ENCODE measurements at places on chromosomes 3 and 15.

DNA sequence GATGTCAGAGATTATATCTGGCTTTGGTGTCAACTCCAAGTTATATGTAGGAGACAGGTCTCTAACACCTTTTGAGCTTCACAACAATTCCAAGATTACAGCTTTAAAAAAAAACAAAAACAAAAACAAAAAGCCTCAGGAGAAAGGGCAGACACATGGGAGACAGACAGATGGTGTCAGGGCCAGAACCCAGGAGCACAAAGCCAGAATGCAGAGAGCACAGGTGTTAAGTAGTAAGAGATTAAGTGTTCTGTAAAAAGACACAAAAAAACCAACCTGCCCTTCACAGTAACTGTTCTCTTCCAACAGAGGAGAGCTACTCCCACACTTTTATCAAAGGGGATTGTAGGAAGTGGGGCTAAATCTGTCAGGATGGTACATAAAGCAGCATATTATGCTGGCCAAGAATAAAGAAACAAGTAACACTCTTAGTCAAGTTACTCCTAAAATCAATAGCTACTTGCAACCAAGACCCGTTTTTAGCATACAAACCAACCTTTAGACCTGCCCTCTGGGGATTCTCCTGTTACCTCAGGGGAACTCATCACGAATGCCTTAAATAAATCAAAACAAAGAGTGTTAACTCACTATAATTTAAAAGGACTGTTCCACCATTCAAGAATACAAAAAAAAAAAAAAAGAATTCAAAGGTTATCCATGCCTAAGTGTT, 5.9 kb downstream of the CPEB1 start:
- no peak overlapping the region for H3K27ac ChIP-seq
- peaks cover 18% of the 10 kb centered on the region for H3K27me3 ChIP-seq
- no peak for DNase-seq

DNA sequence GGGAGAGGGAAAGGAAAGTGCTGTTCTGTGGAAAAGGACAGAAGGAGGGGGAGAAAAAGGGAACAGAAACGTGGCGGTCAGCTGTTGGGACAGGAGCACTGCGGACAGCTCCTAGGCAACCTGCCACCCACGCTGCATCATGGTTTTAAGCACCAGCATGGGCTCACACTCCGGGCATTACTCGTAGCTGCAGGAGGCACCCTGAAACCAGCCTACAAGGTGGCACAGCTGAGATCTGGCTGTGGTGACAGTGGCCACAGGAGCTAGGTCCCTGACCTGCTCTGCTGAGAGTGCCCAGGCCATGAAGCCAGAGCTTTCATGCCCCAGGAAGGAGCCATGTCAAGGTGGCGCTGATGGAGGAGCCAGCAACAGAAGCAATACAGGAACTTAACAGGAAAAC, 161.4 kb upstream of the ST8SIA2 start:
- no peak overlapping the region for H3K4me3 ChIP-seq
- H3K27me3 ChIP-seq, result no peaks in the 10 kb centered on the region
- no peak overlapping the region for H3K27ac ChIP-seq
- H3K4me1 ChIP-seq, result no peaks in the 10 kb centered on the region
- H3K36me3 ChIP-seq, result no peaks in the 10 kb centered on the region

GRCh38 chr15:87955284-87955909, 301.1 kb downstream of the NTRK3 start:
- H3K27me3 ChIP-seq, result no peaks in the 10 kb centered on the region
- no peak overlapping the region for H3K4me3 ChIP-seq
- no peak for DNase-seq
- no peaks in the 10 kb centered on the region for H3K4me1 ChIP-seq
- H3K27ac ChIP-seq, result no peak overlapping the region
- no peaks in the 10 kb centered on the region for H3K36me3 ChIP-seq

DNA sequence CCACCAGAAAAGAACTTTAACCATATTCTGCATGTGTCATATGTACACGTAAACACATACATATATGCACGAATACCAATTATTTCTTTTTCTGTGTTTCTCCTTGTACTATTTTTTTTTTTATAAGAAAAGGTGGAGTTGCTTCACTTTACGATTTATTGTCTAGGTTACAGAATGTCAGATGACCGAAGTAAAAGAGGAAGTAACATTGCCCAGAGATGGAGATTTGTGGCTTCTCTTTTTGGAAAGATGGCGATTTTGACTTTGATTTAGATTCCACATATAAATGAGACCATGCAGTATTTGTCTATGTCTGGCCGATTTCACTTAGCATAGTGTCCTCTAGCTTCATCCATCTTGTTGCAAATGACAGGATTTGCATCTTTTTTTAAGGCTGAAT, 293.1 kb downstream of the SV2B start:
- H3K4me1 ChIP-seq, result no peaks in the 10 kb centered on the region
- no peak overlapping the region for H3K27ac ChIP-seq
- DNase-seq, result no peak
- H3K36me3 ChIP-seq, result no peaks in the 10 kb centered on the region
- H3K27me3 ChIP-seq, result no peaks in the 10 kb centered on the region

DNA sequence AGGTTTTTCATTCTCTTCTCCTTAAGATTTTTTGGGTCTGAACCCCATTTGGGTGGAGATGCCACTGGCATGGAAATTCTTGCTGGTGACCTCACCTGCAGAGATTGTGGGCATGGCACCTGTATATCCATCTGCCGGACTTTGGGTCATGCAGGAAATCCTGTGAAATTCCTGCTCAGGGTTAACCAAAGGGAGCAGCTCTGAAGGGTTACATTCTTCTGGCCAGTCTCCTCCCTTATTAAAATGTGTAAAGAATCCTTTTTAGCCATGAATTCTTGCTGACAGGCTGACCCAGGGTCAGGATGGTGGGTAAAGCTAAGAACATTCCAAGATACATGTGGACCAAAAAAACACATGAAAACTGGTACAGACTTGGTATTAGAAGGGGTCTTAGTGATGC, 27.4 kb downstream of the ARHGEF26 start:
- no peaks in the 10 kb centered on the region for H3K4me1 ChIP-seq
- no peaks in the 10 kb centered on the region for H3K36me3 ChIP-seq
- no peak overlapping the region for H3K4me3 ChIP-seq
- DNase-seq, result no peak

DNA sequence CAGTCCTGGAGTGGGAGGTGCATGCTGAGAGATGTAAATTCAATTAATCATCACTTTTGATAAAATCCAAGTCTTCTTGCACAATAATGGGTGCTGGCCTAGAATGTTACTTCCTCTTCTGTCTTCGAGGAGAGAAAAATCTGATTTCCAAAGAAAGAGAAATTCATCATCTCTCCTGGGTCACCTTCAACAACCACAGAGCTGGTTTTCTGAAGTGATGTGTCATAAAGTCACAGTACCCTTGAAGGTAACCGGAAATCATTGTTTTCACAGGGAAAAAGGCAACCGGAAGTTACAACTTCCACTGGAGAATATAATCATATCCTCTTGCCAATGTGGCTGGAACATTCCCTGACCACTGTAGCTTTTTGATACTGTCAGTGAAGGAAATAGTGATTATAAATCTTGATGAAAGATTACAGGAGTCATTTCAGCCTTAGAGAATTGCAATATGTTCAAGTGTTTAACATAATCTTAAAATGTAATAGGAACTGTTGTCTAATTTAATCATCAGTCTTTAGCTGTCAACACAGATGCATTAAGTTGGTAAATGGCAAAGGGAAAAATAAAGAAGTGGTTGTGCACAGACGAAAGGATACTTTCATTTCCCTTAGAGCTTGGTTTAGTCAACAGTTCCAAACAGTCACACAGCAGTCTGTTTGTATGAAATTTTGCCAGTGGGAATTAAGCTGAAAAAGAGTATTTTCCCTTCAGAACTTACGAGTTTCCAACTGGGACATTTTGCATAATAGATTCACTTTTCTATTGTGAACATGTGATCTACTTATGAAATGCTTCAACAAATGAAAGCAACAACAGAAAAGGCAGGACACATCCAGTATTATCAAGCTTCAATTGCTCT, 106.5 kb upstream of the SLC4A7 start:
- H3K4me1 ChIP-seq, result peaks cover 16% of the 10 kb centered on the region
- no peak overlapping the region for H3K4me3 ChIP-seq
- H3K27me3 ChIP-seq, result no peaks in the 10 kb centered on the region
- H3K36me3 ChIP-seq, result no peaks in the 10 kb centered on the region

GRCh38 chr3:46087871-46088270, 60.6 kb upstream of the XCR1 start:
- H3K4me3 ChIP-seq, result no peak overlapping the region
- no peak overlapping the region for H3K27ac ChIP-seq
- no peak for DNase-seq
- H3K27me3 ChIP-seq, result no peaks in the 10 kb centered on the region
- H3K4me1 ChIP-seq, result peaks cover 43% of the 10 kb centered on the region

DNA sequence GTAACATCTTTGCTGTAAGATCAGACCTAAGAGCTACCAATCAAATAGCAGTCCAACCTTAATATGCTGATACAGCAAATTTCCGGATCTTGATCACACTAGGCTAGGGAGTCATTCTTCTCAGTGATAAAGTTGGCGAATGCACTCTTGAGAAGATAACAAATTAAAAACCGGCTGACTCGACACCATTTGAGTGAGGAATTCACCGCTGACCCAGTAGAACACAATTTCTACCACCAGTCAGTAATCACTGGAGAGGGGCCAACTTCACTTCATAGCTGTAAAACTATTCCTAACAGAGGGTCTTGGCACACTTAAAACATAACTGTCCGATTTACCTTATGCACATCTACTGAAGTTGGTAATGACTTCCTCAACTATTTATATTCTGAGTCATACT, 47.2 kb downstream of the MEIS2 start:
- DNase-seq, result no peak
- no peaks in the 10 kb centered on the region for H3K36me3 ChIP-seq
- no peaks in the 10 kb centered on the region for H3K27me3 ChIP-seq
- no peak overlapping the region for H3K27ac ChIP-seq
- no peaks in the 10 kb centered on the region for H3K4me1 ChIP-seq

- DNase-seq, result no peak
- H3K4me1 ChIP-seq, result no peaks in the 10 kb centered on the region
- H3K27me3 ChIP-seq, result no peaks in the 10 kb centered on the region
These were observed 307.0 kb downstream of the ARPP21 start for GRCh38 chr3:35946121-35946853.

DNA sequence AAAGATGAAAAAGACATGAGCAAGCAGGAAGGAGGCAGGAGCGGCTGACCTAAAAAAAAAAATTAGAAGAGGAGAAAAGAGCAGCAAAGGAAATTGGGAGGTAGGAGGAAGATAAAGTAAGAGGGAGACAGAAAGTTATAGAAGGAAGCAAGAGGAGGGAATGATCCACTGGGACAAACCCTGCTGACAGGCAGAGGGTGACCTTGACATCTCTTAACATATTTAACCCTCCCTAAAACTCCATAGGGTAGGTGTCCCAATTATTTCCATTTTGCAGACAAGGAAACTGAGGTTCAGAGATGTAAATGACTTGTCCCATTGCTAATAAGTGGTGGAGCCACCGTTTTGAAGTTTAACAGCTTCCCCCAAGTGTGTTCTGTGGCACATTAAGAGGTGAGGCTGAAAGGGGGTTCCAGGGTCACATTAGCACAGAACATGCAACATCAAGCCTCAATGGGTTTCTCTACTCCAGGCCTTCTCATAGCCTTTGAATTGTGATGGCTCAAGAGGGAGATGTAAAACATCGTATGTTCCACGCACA, 37.4 kb upstream of the PRICKLE2 start:
- no peak overlapping the region for H3K4me3 ChIP-seq
- H3K36me3 ChIP-seq, result no peaks in the 10 kb centered on the region
- no peaks in the 10 kb centered on the region for H3K27me3 ChIP-seq
- H3K27ac ChIP-seq, result no peak overlapping the region
- no peaks in the 10 kb centered on the region for H3K4me1 ChIP-seq
- no peak for DNase-seq

DNA sequence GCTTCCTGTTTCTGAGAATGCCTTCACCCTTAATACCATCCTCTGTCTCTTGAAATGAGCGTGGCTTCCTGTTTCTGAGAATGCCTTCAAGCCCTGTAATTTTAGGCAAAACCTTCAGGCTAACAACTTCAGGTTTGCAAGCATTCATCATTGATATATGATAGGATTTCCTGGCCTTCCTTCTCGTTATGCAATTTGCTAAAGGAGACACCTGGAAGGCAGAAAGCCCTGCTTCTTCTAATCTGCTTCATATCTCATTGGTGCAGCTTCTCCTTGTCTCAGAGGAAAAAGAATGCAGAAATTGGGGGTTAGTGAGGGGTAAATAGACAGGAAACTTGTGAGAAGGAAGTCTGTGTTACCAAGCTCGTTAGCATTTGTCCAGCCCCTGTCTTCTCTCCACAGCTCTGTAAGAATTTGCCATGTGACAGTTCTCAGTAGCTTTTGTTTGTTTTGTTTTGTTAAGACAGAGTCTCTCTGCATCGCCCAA, 7.3 kb downstream of the ARL6IP5 start:
- H3K36me3 ChIP-seq, result peaks cover 19% of the 10 kb centered on the region
- H3K4me1 ChIP-seq, result peaks cover 54% of the 10 kb centered on the region
- H3K27ac ChIP-seq, result peak overlapping the region; percentile 39

- DNase-seq, result no peak
- no peak overlapping the region for H3K27ac ChIP-seq
- no peaks in the 10 kb centered on the region for H3K4me1 ChIP-seq
- H3K36me3 ChIP-seq, result no peaks in the 10 kb centered on the region
- H3K27me3 ChIP-seq, result no peaks in the 10 kb centered on the region
These were observed 602.3 kb upstream of the SUCLG2 start for GRCh38 chr3:68256635-68257223.

- peak overlapping the region; percentile 68 for H3K27ac ChIP-seq
- peaks cover 44% of the 10 kb centered on the region for H3K4me1 ChIP-seq
- H3K4me3 ChIP-seq, result no peak overlapping the region
- H3K36me3 ChIP-seq, result peaks cover 5% of the 10 kb centered on the region
- no peak for DNase-seq
These were observed 85.3 kb downstream of the TRAK1 start for GRCh38 chr3:42176242-42177034.

- no peak for DNase-seq
- no peaks in the 10 kb centered on the region for H3K27me3 ChIP-seq
- H3K4me1 ChIP-seq, result no peaks in the 10 kb centered on the region
These were observed 11.7 kb upstream of the ADAMTS17 start for GRCh38 chr15:100353449-100353848.

DNA sequence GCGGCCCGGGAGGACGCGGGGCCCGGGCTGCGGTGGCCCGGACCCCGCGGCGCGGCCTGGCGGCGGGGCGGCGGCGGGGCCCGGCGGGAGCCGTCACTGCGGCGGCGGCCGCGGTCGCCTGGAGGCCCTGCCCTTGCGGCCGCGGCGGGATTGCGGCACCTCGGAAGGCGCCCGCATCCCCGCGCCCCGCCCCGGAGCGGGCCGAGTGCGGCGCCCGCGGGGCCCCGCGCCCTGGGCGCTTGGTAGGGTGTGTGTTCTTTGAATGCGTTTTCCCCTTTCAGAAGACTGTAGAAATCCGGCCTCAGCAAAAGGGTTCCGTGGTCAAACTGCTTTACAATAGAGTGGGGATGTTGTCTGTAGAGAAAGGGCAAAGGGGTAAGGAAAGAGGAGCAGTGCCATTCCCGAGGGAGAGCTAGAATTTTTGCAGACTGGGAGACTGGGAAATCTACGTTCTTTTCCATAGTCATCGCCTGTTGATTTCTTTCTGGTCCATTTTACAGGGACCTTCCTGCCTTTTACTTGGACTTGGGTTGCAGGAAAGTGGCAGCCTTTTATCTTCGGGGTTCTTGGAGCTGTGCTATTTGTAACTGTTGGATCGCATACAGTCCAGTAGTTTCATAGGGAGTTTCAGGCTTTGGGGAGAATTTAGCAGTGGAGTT, 630 bp downstream of the SNRK start:
- peak overlapping the region; percentile 68 for H3K27ac ChIP-seq
- DNase-seq, result no peak
- H3K4me3 ChIP-seq, result peak overlapping the region; percentile 82

- H3K36me3 ChIP-seq, result no peaks in the 10 kb centered on the region
- H3K27me3 ChIP-seq, result no peaks in the 10 kb centered on the region
- no peak overlapping the region for H3K27ac ChIP-seq
- no peak for DNase-seq
- no peak overlapping the region for H3K4me3 ChIP-seq
- peaks cover 9% of the 10 kb centered on the region for H3K4me1 ChIP-seq
These were observed 8.3 kb downstream of the SLC9A9 start for GRCh38 chr3:143839980-143840379.

Data from GM12878 (cell line).